ENCODE measurements at places on chromosomes 5 and 9.

DNA sequence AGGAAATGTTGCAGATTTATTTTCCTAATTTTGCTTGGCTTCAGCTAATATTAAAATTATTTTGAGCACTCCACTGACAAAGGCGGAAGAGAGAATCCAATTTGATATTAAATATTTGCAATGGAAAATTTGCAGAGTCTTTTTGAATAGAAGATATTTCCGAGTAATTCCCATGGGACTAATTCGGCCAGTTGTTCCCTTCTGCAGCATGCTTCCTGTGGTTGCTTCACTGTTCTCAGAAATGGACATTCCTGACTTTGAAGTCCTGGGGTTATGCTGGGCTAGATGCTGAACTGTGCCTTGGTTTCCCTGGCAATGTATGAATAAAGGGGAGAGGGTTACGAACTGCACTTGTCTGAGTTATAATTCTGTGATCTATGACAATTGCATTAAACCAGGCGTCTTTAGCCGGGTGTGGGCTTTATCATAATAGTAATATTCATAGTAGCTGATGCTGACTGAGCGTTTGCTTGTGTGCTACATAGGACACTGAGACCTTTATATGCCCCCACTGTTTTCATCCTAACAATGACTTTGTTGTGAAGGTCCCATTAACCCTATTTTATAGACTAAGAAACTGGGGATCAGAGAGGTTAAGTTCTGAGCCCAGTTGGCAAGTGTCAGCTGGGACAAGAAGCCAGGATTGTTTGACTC is 114.5 kb upstream of the SPRY4 start:
- DNase-seq = no peak

GRCh38 chr9:89010526-89011111 is 19.4 kb downstream of the S1PR3 start:
- DNase-seq = no peak

GRCh38 chr5:126385524-126386502 is 37.4 kb upstream of the GRAMD2B start:
- DNase-seq = no peak

DNA sequence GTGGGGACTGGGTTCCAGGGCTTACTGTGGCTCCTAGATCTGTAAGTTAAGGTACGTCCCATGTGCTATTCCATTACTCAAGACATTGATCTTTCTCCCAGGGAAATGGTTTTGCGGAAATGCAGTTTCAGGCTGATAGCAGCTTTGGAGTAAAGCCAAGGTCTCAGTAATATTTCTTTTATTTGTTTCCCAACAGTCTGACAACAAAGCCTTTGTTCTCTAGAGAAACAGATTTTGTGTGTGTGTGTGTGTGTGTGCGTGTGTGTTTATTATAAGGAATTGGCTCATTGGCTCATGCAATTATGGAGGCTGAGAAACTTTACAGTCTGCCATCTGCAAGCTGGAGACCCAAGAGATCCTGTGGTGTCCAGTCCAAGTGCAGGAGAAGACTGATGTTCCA is 12.1 kb upstream of the POC5 start:
- no peak for DNase-seq

DNA sequence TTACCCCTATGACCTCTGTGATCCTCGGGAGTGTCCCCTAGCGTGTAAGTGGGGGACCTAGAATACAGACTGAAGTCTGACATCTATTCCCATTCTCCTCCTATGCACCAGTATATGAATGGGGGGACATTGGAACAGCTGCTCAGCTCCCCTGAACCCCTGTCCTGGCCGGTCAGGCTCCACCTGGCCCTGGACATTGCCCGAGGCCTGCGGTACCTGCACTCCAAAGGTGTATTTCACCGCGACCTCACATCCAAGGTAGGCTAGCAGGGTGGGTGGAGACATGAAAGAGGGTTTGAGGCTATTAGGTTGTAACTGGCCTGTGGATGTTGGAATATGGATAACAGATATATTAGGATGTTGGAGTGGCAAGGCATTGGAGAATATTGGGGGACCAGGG is 1.7 kb downstream of the TESK1 start:
- no peak for DNase-seq

- no peak for DNase-seq
Observed at GRCh38 chr9:788777-789176, 52.7 kb upstream of the DMRT1 start.

DNA sequence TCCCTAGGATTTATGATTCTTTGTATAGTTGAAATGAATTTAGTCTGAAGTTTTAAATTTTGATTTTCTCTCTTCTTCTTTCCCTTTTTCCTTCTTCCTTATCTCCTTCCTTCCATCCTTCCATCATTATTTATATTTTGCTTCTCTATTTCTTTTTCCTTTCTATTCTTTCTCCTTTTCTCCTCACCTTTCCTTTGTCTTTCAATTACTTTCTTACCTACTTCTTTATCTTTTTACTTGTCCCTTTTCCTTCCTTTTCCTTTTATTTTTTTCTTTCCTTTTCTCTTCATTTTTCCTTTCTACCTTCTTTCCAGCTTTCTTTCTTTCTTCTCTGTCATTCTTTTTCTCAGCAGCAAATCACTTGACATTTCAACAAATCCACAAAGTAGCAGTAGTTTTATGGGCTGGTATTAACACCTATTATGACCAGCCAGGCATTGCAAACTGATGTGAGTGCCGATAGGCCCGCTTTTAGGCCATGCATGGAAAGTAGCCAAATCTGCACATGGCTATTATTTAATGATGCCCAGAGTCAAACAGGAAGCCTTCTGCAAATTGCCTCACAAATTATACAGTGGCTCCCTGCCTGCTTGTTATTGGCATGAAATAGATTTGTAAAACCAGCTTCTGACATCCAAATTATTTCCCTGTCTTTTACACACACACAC is 37.1 kb upstream of the NR3C1 start:
- no peak for DNase-seq

GRCh38 chr9:106880863-106881262 is 17.9 kb downstream of the ZNF462 start:
- DNase-seq = no peak

DNA sequence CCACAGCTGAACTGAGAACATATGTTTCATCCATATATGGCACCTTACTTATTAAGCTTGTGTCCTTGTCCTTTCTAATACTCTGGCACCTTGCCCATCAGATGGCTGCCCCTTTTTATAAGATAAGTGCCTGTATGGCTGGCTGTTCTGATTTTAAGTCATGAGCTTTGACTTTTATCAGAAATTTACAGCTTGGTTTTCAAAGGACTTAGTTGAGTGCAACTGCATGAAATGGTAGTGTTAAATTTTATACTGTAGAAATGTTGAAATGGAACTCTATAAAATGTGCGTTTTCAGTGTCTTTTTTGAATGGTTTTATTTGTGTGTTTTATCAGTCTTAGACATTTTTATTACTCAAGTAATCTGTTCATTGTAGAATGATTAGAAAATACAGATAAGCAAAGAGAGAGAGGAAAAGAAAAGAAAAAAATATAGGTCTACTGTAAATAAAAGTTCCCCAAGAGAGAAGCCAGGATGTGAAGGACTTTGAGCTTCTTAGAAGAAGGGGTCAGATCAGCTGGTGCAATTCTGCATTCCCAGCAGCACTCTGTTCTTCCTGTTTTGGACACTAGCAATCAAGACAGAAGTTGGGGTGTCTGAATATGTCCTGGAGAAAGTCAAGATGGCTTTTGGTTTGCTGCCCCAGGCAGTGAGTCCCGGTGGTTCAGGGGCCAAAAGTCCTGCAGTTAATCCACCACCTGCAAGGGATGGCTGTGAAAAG is 38.9 kb downstream of the ARHGAP26 start:
- no peak for DNase-seq

DNA sequence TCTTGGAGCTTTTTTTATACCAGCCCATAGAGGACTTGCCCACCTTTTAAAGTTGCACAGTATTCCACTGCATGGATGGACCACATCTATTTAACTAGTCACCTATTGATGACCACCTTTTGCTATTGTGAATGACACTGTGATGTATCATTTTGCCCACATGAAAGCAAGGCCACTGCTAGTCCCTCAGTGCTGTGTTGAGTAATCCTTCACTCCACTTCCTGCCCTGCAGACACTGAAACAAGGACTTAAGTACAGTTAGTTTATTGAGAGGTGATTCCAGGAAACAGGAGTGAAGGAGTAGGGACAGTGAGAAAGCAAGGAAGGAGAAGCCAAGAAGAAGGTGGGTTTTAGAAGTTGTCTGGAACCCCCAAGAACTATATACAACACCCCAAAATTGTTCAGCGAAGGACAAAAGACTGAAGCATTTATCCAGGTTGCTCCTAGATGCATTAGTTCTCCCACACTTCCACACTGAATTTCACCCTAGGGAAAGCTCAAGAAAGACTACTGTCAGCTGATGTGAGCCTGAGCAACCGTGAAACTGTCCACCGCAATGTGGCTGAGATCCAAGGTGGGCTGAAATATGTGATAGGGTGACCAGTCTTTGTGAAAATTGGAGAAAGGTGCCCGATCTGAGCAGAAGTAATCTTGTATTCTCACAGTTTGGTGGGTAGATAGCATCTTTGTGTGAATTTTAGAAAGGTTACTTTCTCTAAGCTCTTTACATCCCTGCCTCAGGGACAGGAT is 45.2 kb upstream of the ANKRD31 start:
- DNase-seq = no peak

DNA sequence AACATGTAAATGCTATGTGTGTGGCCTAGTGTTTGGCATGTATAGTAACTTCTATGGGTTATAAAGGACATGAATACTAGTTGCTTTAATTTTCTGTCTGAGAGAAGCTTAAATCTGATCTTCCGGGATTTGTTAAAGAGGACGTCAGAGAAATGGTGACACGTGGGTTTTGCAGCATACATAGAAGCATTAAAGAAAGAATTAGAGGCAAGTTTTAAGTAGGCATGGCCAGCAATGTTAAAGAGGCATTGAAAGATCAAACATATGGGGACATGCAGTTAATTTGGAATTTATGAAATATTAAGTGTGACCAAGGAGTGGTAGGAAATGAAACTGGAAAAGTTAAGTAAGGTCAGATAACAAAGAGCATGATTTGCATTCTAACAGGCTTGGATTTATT is 311.4 kb upstream of the RIOK2 start:
- DNase-seq = no peak

- DNase-seq = no peak
Observed at GRCh38 chr5:39302472-39302871, 61.8 kb downstream of the C9 start.

- no peak for DNase-seq
Observed at GRCh38 chr5:56829137-56829908, 14.0 kb downstream of the MAP3K1 start.

GRCh38 chr9:109956717-109957440 is 176.9 kb downstream of the PALM2AKAP2 start:
- no peak for DNase-seq

All from HS-27A (cell line).